ENCODE measurements at places on chromosomes 16 and 17.

DNA sequence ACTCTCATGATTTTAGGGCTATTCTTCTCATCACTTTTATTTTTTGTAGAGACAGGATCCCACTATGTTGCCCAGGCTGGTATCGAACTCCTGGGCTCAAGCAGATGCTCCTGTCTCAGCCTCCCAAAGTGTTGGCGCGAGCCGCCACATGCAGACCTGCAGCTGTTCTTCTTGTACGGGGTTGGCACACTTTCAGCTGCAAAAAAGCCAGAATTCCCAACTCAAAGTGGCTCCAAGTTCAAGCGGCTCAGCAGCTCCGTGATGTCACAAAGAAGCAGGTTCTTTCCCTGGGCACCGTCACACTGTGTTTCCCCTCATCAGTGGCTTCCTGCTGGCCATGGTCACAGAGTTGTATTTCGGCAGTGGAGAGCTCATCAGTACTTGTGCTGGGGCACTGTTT is 6.7 kb upstream of the SBK1 start:
- no peak for DNase-seq

DNA sequence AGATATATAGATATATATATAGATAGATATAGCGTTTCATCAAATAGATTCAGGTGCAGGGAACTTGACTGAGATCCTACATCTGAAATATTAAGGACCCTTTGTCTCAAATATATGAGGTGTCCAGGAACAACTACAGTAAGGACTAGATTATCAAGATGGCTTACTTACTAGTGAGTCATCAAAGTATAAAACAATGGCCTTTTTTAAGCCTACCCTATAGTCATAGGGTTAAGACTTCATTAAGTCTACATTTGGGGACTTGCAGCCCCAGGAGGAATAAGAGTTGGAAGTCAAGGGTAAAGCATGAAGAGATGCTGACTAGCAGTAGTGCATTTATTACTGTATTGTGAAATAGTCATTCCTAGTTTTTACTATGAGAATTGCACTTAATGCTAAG is 1023.4 kb downstream of the CDH11 start:
- DNase-seq = no peak

GRCh38 chr17:31386542-31387075 is 4.9 kb upstream of the RAB11FIP4 start:
- DNase-seq = no peak

- no peak for DNase-seq
These were observed 1.0 kb upstream of the ADGRG3 start for GRCh38 chr16:57667048-57667525.

GRCh38 chr17:17151055-17151454 is 55.1 kb downstream of the PLD6 start:
- no peak for DNase-seq

DNA sequence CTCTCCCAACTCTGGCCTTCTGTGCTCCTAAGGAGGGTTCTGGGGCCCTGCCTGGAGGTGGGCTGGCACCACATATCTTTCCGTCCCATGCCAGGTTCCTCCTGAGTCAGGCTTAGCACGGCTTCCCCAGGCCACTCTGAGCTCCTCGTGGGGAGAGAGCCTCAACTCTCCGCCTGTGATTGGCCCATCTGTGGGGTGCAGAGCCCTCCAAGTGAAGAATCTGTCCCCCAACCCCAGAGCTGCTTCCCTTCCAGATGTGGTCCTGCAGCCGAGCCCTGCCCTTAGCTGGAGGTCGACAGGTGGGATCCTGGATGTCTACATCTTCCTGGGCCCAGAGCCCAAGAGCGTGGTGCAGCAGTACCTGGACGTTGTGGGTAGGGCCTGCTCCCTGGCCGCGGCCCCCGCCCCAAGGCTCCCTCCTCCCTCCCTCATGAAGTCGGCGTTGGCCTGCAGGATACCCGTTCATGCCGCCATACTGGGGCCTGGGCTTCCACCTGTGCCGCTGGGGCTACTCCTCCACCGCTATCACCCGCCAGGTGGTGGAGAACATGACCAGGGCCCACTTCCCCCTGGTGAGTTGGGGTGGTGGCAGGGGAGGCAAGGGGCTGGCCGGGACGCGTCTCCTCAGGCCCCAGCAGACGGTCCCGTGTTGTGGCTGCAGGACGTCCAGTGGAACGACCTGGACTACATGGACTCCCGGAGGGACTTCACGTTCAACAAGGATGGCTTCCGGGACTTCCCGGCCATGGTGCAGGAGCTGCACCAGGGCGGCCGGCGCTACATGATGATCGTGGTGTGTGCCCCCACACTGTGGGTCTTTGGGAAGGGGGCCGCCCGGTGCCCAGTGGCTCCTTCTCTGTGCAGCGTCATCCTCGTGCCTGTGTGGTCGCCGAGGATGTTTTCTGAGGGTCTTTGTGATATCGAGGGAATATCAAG is 6.9 kb downstream of the GAA start:
- DNase-seq = no peak

DNA sequence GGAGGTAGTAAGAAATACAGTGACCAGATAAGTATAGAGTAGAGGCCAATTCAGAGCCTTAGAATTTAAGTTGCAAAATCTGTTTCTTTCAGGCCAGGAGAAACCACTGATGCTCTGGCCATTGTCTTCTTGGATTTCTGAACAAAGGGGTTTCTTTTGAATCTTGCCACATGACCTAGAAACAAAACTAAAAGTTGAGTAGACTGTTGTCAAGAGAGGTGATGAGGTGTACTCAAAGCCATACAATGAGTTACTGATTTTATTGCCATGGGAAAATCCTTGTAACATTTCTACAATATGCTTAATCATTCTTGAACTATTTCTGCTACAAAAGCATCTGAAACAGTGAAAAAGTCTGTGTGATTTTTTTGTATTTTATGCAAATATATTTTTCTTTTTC is 881.3 kb downstream of the CDH11 start:
- DNase-seq = no peak

- DNase-seq = peak; percentile 42
These were observed 52.8 kb downstream of the TOM1L2 start for GRCh38 chr17:17919169-17920107.
